ENCODE measurements at places on chromosomes 2 and 18. TPM values are rescaled to one million over a fixed set of nuclear protein-coding genes. Genes with fewer than 3 reads are reported as not detected.

The SCN3A gene
- total RNA-seq: not detected

The REG1B gene
- not detected for total RNA-seq

The GBX2 gene
- total RNA-seq: 0.89 TPM

The ARID5A gene
- total RNA-seq: 4.4 TPM

The UGT1A3 gene
- total RNA-seq: not detected

The EMILIN1 gene
- total RNA-seq: 2.9 TPM

The MAPRE3 gene
- 7.5 TPM for total RNA-seq

The TACR1 gene
- 0.19 TPM for total RNA-seq

The LYPD6 gene
- 8.9 TPM for total RNA-seq

DNA sequence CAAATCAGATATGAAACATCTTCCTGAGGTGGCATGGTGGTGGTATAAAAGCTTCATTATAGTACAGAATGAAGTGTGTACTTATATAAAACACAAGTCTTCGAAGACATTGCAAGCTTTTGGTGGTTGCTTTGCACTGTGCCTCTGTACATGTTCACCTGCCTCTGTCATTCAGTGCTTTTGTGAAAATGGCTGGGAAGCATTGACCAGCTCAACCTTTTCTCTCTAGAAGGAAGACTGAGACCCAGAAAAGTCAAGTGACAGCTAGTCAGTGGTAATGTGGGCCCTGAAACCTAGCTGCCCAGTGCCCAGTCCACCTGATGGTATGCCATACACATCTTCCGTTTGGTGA lies 12.1 kb downstream of the ITGA6 start:
- no peak for DNase-seq

GRCh38 chr2:136319237-136319636 lies 201.3 kb upstream of the CXCR4 start:
- DNase-seq: no peak

DNA sequence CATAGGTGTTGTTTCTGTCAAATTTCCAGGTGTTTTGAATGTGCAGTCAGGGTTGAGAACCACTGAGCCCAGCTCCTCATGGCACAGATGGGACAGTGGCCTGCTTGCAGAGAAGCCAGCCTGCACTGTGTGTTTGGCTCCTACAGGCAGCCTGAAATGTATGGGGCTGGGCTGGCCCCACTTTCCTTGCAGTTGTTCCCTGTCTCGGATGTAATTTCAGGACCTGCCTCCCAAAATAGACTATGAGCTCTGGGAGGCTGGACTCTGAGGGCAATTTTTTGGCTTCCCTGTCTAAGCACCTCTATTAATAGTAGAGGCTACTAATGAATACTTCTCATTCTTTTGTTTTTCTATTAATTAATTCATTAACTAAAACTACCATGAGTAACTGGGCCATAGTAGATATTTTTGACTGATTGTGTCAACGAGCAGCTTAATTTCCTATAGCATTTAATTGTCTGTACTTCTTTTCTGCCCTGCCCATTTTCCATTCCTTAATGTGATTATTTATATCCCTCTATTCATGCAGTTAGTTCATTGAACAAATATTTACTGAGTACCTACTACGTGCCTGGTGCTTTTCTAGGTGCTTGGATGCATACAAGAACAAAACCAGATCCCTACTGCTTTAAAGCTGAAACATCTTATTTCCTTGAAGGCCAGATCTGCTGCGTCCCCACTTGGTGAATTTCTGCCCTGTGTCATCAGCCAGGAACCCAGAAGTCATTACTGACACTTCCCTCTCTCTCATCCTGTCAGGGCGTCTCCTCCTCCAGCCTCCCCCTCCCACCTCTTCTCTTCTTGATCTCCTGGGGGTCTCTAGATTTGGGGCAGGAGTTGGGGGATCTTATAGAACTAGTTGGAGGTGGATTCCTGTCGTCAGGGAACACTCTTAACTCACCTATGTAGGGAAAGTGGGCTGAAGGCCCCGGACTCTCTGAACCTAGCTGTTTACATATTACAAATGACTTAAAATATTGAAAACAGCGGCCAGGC lies 16.3 kb downstream of the DYSF start:
- DNase-seq: no peak

GRCh38 chr18:43392168-43392567 lies 114.9 kb upstream of the SYT4 start:
- DNase-seq: no peak

GRCh38 chr18:79456105-79456980 lies 60.6 kb downstream of the NFATC1 start:
- DNase-seq: no peak

GRCh38 chr2:240997856-240998705 lies at the start of gene SNED1:
TSS of gene SNED1 (plus strand) at chr2:240998618. CDS start at chr2:240998838, 220 bp downstream.
- DNase-seq: peak; percentile 93

GRCh38 chr2:189210250-189211087 lies 30.9 kb upstream of the COL5A2 start:
- no peak for DNase-seq

DNA sequence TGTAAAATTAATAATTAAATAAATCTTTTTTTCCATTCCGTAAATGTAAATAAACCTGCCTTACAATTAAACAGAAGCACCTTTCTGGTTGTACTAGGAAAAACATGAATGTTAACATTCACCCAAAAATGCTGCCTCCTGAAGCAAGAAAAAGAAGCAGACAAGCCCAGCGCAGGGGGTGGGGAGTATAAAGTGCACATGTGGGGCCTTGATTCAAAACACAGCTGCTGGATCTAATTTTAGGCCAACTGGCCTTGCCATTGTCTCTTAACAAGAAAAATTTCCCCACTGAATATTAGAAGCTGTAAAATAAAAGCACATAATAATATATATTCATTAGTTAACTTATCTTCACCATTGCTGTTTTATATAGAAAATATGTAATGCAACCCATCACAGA lies 28.3 kb downstream of the TCF4 start:
- no peak for DNase-seq

GRCh38 chr18:55508651-55509050 lies 79.3 kb downstream of the TCF4 start:
- no peak for DNase-seq

DNA sequence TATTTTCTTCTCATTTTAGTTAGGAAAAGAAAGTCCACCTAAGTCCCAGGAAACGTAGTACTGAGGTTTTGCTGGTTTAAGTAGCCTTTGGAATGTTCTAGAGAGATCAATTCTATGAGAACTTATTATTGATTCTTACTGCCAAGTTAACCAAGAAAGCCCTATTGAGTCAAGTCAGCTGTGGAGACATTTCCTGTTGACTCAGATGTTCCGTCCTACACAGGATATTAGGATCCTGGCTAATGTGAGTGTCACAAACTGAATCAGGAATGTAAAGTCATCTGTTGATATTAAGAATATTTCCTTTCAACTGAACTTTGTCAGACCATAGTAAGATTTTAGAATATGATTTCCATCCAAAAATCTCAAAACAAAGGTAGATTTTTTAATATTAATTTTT lies 654.3 kb downstream of the LRRTM4 start:
- no peak for DNase-seq

- no peak for DNase-seq
Measured at GRCh38 chr2:109689973-109690372, 75.8 kb downstream of the SOWAHC start.

- no peak for DNase-seq
Measured at GRCh38 chr2:163852616-163853015, 116.8 kb upstream of the FIGN start.

GRCh38 chr2:112850588-112850987 lies 14.0 kb upstream of the IL1B start:
- DNase-seq: no peak

DNA sequence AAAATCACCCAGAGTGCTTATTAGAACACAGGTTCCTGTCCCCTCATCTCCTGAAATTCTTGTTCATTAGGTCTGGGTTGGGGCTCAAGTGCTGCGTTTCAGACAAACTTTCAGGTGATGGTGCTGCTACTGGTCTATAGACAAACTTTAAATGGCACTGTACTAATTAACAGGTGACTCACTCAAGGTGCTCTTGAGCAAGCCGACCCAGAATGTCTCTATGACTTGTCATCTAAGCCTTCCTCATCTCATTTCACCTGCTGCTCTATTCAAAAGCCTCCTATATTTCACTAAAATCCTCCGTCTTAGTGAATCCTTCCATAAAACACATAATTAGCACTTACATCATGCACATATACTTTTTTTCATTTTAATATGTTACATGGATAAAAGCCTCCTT lies 29.9 kb upstream of the STK39 start:
- no peak for DNase-seq

- no peak for DNase-seq
Measured at GRCh38 chr2:45156605-45157004, 147.4 kb upstream of the SIX2 start.
